ENCODE measurements at places on chromosomes 3 and 15.
A peak's percentile ranks its signal among the peaks of the same experiment; 100 is the strongest.

DNA sequence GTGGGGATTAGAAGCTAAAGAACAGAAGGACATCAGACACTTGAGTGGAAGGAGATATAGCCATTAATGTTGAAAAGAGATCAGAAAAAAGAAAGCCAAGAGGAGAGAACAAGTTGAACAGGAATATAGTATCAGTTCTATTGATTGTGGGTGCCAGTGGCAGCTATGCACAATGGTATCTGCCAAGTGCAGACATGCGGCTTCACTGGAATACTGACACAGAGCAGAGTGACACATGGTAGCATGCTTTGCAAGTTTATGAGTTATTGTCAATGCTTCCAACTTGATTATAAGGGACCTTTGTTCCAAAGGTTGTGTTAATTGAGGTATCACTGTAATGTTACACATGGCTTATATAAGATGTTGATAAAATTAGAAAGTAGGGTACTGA lies 42.0 kb upstream of the TP63 start:
- DNase-seq, result no peak

DNA sequence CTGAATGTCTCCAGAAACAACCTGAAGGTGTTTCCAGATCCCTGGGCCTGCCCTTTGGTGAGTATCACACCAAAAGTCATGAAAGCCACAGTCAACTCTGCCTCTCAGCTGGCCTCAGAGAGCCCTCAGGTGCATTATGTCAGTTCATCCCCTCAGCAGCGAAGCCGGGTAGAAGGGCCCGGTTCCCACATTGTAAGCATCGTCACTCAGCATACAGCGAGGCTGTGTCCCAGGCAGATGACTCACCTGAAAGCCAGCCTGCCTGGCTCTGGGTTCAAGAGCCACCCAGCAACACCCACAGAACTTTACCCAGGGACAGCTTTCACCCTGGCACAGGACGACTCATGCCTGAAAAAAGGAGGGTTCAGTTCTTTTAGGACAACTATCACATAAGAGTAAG lies 91.6 kb downstream of the LRRK1 start:
- no peak for DNase-seq

- no peak for DNase-seq
These were observed 24.3 kb downstream of the MRPS25 start for GRCh38 chr3:15040844-15041243.

GRCh38 chr3:53821631-53822121 lies 24.5 kb downstream of the CHDH start:
- DNase-seq, result peak; percentile 21

DNA sequence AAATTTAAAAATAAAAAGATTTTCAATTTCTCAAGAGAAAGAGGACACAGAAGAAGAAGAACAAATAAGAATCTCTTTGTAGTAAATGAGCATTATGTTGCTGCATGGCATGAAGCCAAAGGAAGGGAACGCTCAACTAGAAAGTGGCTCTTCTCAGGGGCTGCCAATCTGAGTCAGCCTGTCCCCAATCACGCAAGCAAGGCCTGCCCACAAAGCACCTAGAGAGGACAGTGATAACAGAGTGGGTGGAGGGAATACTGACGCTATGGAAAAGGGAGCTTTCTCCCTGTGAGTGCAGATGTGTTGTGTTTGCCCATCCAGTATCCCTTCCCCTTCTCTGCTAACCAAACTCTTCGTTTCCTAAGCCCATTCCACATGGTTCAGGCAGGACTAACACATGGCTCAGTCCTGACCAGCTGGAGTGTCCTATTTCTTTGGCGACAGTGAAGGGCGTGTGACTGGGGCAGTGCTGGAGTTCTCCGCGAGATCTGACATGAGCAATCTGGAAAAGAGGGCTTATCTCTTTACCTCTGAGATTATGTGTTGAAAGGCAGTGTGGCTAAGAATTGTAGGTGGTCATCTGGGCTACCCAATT lies 14.2 kb downstream of the FBN1 start:
- peak; percentile 29 for DNase-seq

DNA sequence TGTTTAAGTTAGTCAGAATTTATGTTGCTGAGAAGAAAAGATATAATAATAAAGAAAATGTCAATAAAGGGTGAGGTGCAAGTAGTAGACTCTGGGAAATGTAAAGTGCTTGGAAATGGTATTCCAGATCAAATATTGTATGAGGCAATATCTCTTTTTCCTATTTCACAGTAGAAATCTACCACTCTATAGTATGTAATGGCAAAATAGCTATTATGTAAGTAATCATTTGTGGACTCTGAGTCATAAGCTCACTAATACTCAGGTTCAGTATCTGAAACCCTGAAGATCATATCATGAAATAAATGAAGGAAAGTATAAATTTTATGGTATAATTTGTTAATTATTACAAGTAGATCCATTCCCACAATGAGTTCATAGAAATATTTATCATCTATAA lies 322.1 kb downstream of the PYDC2 start:
- no peak for DNase-seq

DNA sequence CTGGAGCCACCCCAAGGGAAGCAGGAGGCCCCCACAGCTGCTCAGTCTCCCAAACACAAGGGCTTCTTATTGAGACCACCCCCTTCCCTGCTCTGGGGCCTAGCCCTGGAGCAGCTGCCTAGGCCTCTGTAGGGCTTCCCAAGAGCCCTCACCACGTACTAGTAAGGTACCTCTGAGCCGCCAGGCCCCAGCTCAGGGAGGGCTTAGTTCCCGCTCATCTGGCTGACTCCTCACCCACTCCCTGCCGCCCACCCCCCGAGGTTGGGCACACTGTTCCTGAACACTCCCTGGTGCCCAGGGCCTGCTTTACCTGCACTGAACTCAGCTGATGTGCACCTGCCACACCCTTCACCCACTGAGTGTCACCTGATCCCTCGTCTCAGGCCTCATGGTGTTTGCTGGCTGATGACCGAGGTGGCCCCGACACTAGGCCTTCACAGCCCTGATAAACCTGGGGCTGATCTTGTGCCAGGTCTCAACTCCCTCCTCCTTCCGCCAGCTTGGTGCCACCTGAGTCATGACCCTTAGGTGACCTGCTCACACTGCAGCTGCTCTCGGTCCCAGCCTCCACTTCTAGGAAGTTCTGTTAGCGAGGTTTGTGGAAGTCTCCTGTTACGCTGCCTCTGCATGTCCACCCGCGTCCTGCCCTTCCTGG lies 18.0 kb upstream of the SPTBN5 start:
- DNase-seq, result no peak

DNA sequence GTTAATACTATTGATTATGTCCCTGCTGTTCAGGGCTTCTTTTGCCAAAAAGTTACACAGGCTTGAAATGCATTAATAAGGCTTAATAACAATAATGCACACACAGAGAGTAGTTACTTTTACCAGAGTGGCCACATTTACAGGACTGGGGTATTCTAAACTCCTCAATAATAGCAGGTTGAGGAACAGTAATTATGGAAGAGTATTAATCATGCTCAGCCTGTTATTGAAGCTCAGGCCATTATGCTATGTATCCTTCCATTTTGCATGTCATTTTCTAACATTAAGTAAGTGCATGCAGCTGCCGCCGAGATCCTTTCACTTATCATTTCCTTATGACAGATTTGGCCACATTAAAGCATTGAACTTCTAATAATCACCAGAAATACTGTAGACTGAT lies 5.7 kb downstream of the ARRDC4 start:
- DNase-seq, result no peak

- DNase-seq, result no peak
These were observed 43.0 kb downstream of the RAD54L2 start for GRCh38 chr3:51581524-51581923.

DNA sequence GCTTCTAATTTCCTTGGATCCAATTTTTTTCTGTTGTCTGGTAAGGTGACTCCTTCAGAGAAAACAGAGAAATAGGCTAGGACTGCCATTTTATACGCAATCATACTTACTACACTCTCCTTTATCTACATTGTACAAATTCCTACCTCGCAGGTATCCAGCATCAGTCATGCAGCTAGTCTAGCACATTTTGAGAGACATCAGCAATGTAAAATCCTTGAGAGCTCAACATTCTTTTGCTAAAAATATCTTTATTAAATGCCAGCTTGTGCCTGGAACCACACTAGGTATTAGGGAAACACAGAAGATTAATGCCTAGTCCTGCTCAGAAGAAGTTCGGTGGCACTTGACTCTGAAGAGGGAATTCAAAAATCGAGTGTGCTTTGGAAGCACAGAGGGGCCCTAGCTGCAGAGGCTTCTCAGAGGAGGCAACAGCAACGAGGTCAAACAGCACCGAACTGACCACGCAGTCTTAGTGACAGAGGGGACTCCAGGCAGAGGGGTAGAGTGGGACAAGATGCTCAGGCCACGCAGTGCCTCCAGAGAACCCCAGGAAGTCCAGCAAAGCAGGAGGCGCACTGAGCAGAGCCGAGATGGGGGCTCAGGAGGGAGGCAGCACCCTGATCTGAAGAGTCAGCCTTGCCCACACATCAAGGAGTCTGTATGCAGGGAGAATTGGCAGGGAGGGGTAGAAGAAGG lies 3.5 kb downstream of the FAM174B start:
- no peak for DNase-seq

GRCh38 chr3:78348664-78349063 lies 1308.8 kb downstream of the ROBO2 start:
- no peak for DNase-seq

DNA sequence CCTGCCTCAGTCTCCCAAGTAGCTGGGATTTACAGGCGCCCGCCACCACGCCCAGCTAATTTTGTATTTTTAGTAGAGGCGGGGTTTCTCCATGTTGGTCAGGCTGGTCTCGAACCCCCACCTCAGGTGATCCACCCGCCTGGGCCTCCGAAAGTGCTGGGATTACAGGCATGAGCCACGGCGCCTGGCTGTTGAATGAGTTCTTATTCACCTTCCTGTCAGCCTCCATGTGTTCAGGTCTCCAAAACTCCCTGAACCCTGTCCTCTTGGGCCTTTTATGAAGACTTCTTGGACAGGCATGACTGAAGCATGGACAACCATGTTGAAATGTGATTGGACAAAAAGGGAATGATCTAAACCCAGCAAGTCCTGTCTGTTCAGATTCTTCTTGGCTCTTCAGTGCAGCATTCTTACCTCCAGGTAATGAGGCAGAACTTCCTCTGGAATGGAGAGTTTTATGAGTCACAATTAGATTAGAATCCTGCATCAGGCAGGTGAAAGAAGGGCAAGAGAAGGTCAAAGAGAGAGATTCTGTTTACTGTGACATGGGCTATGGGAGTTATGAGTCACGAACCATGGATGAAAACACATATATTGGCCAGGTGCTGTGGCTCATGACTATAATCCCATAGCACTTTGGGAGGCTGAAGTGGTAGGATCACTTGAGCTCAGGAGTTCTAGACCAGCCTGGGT lies 23.1 kb upstream of the EIF4A2 start:
- DNase-seq, result no peak

Data from fibroblast of lung (primary cell).